Aorta (tissue), 5 donors: ENCODE measurements at places on chromosomes 13 and 19. TPM values are rescaled to one million over a fixed set of nuclear protein-coding genes. Genes with fewer than 3 reads are reported as not detected.

Gene IGFL2
- total RNA-seq = 0.36 TPM

GRCh38 chr19:41369769-41370168 is 5.8 kb upstream of the B9D2 start:
- H3K27me3 ChIP-seq = no peaks in the 10 kb centered on the region
- no peaks in the 10 kb centered on the region for H3K4me1 ChIP-seq
- no peak overlapping the region for H3K27ac ChIP-seq
- DNase-seq = no peak
- H3K4me3 ChIP-seq = no peak overlapping the region

- H3K4me3 ChIP-seq = no peak overlapping the region
- no peaks in the 10 kb centered on the region for H3K27me3 ChIP-seq
- no peak overlapping the region for H3K27ac ChIP-seq
These were observed 233.1 kb downstream of the LACC1 start for GRCh38 chr13:44112700-44113329.

GRCh38 chr13:19607523-19608078 is 25.9 kb upstream of the MPHOSPH8 start:
- no peaks in the 10 kb centered on the region for H3K27me3 ChIP-seq
- no peak overlapping the region for H3K4me3 ChIP-seq
- no peaks in the 10 kb centered on the region for H3K4me1 ChIP-seq
- DNase-seq = no peak
- H3K36me3 ChIP-seq = no peaks in the 10 kb centered on the region

Gene IL27RA
- 2.8 TPM for total RNA-seq

- no peak overlapping the region for H3K4me3 ChIP-seq
- H3K27me3 ChIP-seq = no peaks in the 10 kb centered on the region
- H3K36me3 ChIP-seq = peaks cover 6% of the 10 kb centered on the region
- no peaks in the 10 kb centered on the region for H3K4me1 ChIP-seq
- no peak overlapping the region for H3K27ac ChIP-seq
- no peak for DNase-seq
These were observed 15.6 kb upstream of the DCUN1D2 start for GRCh38 chr13:113506025-113506685.

Gene TRAPPC6A
- 13.6 TPM for total RNA-seq

GRCh38 chr13:52127378-52127777 is 1.5 kb downstream of the NEK5 start:
- no peak for DNase-seq
- H3K36me3 ChIP-seq = peaks cover 6% of the 10 kb centered on the region
- H3K4me1 ChIP-seq = no peaks in the 10 kb centered on the region
- no peak overlapping the region for H3K4me3 ChIP-seq

- no peaks in the 10 kb centered on the region for H3K27me3 ChIP-seq
- no peaks in the 10 kb centered on the region for H3K4me1 ChIP-seq
- no peak overlapping the region for H3K4me3 ChIP-seq
- no peaks in the 10 kb centered on the region for H3K36me3 ChIP-seq
These were observed 6.3 kb upstream of the CEACAM21 start for GRCh38 chr19:41569481-41570150.

Gene NLRP7
- total RNA-seq = not detected
